ENCODE measurements at places on chromosomes 13 and 19. TPM values are rescaled to one million over a fixed set of nuclear protein-coding genes. Genes with fewer than 3 reads are reported as not detected.

DNA sequence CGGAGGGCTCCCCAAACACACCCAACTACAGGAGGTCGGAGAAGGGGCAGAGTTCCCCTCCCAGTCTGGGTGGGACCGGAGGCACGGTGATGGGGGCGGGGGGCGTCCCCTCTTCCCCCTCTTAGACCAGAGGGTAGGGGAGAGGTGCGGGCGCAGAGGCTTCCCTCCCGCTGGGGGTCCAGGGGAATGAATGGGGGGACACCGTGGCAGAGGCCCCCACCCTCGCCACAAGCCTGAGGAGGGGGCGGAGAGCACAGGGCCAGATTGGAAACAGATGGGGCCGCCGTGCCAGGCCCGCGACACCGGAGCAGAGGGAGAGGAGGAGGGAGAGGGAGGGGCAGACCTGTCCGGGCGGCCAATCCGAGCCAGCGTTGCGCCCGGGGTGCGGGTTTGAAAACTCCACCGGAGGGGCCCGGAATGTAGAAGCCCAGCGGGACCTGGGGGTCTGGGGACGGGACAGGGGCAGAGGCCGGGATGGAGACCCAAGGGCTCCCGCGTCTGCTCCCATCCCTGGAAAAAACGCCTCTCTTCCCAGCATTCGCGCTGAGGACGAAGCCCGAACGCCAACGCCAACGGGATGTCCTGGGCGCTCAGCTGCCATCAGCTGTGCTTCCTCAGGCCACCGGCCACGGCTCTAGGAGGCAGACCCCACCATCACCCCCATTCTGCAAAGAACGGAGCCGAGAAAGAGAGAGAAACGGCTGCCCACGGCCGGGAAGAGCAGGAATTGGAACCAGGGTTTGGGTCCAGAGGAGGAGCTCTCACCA, 46.8 kb downstream of the PTPRS start:
- DNase-seq = peak; percentile 66

Gene CRB3
- 55.1 TPM for total RNA-seq

Gene STARD13
- 49.5 TPM for total RNA-seq

Gene KIR3DL1
- total RNA-seq = not detected

Gene NAPSA
- 655 TPM for total RNA-seq

- peak; percentile 99 for DNase-seq
Observed at GRCh38 chr13:29850213-29850898, at the start of gene UBL3. Gene UBL3 (minus strand): TSS chr13:29850617. CDS start chr13:29849538, 1,079 bp downstream.

GRCh38 chr19:28836421-28836820, 376.5 kb downstream of the UQCRFS1 start:
- DNase-seq = no peak

GRCh38 chr13:43363156-43363953, 340.0 kb downstream of the DNAJC15 start:
- peak; percentile 45 for DNase-seq

DNA sequence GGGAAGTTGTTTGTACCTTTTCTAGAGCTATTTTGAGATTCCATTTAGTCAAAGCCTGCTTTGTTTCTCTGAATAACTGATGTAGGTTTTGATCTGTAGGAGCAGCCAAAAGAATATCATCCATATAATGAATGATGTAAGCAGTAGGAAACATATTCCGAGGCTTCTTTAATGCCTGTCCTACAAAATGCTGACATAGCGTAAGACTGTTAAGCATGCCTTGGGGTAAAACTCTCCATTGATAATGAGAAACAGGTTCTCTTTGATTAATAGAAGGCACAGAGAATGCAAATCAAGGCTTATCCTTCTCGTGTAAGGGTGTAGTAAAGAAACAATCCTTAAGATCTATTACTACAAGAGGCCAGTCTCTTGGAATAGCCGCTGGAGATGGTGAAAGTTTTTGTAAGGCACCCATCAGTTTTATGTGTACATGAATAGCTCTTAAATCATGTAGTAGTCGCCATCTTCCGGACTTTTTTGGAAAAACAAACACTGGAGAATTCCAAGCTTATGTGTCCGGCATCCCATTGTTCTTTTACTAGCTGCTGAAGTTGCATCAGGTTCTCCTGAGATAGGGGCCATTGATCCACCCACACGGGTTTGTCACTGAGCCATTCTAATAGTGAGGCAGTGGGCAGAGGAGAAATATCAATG, 13.5 kb downstream of the FPR3 start:
- DNase-seq = no peak

Gene PLA2G4C
- total RNA-seq = 21.6 TPM

Gene BCL2L12
- 3.5 TPM for total RNA-seq

Gene LRRC4B
- total RNA-seq = 2.5 TPM

Gene ALG5
- total RNA-seq = 34.8 TPM

DNA sequence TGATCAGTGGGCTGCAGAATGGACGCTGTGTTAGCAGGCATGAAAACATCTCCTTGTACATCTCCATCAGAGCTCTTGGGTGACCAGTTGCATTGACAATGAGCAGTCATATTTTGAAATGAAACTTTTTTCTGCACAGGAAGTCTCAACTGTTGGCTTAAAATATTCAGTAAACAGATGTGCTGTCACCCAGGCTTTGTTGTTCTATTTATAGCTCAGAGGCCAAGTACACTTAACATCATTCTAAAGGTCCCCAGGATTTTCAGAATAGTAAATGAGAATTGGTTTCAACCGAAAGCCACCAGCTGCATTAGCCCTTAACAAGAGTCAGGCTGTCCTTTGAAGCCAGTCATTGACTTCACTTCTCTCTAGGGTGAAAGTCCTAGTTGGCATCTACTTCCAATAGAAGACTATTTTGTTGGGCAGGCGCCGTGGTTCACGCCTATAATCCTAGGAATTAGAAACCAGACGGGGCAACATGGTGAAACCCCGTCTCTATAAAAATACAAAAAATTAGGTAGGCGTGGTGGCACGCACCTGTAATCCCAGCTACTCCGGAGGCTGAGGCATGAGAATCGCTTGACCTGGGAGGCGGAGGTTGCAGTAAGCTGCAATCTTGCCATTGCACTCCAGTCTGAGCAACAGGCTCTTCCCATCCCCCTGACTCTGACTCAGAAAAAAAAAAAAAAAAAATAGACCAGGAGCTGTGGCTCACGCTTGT, 7.9 kb upstream of the PDE4A start:
- DNase-seq = no peak

Gene CEACAM8
- total RNA-seq = 0.18 TPM

DNA sequence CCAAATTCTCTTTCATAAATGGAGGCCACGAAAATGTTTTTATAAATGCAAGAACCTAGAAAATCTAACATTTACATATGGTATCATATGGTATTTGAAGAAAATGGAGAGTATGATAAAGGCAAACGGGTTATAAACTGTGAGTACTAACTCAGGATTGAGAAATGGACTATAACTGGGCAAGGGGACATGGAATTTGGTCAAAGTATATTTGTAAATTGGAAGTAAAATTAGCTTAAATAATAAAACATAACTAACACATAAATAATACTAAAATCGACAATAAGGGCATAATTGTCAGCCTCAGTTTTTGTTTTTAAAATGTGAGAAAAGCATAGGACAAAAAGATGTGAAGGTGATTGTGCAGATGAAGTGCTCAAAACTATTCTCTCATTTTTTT, 1516.3 kb upstream of the MIR17HG start:
- DNase-seq = no peak

Gene SLC35E1
- 30.3 TPM for total RNA-seq

Gene TGDS
- total RNA-seq = 7.5 TPM

DNA sequence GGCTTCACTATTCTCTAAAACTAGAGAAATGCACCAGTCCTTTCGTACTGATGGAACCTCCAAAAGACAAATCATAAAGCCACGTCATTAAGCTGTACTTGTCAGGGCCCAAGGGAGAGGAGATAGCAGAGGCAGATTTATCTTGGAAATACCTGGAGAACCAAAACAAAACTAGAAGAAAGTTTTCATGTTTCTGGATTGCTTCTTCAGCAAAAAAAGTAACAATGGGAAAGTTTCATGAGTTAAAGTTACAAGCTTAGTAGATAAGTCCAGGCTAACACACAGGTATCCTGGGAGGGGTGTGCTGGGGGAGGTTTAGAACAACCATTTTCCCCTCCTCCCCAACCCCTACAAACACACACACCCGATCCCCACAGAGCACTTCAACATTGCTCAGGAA, 21.6 kb downstream of the RANBP3 start:
- no peak for DNase-seq

GRCh38 chr13:60267498-60268202, 103.9 kb upstream of the DIAPH3 start:
- DNase-seq = no peak

- no peak for DNase-seq
Observed at GRCh38 chr13:35824825-35825224, 306.4 kb downstream of the DCLK1 start.

Gene TNFSF9
- 1.00 TPM for total RNA-seq

GRCh38 chr13:50085063-50085462, 69.8 kb downstream of the KCNRG start:
- no peak for DNase-seq

DNA sequence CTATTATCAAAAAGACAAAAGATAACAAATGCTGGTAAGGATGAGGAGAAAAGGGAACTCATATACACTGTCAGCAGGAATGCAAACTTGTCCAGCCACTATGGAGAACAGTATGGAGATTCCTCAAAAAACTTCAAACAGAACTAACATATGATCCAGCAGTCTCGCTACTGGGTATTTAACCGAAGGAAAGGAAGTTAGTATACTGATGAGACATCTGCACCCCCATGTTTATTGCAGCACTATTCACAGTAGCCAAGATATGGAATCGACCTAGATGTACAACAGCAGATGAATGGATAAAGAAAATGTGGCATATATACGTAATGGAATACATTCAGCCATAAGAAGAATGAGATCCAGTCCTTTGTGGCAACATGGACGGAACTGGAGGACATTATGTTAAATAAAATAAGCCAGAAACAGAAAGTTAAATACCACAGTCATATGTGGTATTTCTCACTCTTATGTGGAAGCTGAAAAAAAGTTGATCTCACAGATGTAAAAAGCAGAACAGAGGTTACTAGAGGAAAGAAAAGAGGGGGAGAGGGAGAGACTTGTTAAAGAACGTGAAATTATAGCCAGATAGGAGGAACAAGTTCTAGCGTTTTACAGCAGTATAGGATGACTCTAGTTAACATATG, 83.2 kb downstream of the RUBCNL start:
- DNase-seq = no peak

DNA sequence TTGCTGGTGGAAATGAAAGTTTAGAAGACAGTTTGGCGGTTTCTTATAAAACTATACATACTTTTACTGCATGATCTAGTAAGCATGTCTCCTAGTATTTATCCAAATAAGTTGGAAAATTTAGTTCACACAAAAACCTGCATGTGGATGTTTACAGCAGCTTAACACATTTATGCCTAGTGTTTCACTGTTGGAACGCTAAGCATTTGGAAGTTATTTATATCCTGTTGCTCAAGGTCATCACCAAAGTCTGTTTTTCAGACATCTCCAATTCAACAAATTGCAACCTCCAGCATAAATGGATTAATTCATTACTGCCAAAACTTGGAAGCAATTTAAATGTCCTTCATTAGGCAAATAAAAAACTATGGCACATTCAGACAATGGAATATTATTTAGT, 461.8 kb downstream of the SUCLA2 start:
- no peak for DNase-seq

GRCh38 chr13:27140060-27140459, 31.6 kb downstream of the USP12 start:
- DNase-seq = no peak

DNA sequence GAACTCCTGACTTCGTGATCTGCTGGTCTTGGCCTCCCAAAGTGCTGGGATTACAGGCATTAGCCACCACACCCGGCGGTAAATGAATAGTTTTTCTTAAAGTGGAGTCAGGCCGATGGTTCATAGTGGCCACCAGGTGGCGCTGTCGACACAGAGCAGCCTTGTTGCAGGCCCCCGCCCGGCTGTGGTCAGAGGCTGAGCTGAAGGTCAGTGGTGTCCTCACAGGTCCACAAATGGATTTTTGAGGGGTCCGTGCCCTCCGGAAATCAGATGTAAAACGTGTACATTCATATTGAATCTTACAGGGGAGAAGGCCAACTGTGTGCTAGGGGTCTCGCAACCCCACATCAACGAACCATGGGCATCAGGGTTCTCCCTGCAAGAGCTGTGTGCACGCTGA, 13.4 kb upstream of the WDR18 start:
- DNase-seq = no peak

Gene MAST1
- 0.88 TPM for total RNA-seq

Gene LIN7B
- total RNA-seq = 7.8 TPM

GRCh38 chr19:16325161-16325527, 518 bp downstream of the KLF2 start:
- DNase-seq = no peak

GRCh38 chr19:3293560-3293959, 69.1 kb downstream of the CELF5 start:
- DNase-seq = no peak

DNA sequence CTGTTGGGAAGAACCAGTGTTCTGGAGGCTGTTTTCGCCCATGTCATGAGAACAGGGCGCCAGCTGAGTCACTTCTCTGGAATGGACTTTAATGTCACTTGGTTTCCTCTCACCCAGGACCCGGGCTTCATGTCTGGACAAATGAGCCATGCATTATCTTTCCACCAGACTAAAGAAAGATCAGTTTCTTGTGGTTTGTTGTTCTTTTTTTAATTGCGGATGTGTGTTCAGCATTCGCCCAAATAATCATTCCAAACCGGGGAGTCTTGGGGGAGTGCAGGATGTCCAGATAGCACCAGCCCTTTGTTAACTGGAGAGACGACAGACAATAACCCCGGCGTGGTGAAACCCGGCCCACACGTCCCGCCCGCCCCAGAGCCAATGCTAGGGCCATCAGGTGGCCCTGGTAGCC, 102.5 kb downstream of the COL4A2 start:
- no peak for DNase-seq

- DNase-seq = peak; percentile 68
Observed at GRCh38 chr13:88979465-88980175, 1308.4 kb downstream of the SLITRK5 start.

GRCh38 chr19:15283141-15283883, 49.0 kb downstream of the BRD4 start:
- no peak for DNase-seq

DNA sequence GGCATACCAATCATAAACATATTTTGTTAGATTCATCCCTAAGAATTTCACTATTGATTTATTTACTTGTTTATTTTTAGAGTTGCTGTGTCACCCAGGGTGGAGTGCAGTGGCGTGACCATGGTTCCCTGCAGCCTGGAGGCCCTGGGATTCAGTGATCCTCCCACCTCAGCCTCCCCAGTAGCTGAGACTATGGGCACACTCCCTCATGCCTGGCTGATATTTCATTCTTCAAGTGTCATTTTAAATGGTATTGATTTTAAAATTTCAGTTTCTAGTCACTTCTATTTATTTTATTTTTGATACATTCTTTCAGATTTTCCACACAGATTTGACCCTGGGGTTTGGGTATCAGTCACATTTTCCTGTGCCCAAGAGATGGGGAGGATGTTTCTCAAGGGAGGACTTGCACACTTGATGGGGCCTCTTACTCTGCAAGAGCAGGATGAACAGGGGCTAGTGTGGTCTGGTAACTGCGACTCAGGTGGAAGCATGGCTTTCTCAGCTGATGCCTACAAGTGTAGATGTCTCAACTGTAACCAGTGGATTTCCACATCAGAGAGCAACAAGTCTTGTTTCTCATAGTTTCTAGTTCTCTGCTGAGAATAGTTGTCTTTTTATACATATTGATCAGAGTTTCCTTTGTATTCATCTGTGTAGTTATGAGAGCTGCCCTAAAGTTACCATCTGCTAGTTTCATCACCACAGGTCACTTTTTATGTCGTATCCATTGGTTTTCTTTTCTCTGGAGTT, 40.2 kb downstream of the CCNE1 start:
- DNase-seq = no peak

- DNase-seq = no peak
Observed at GRCh38 chr19:2014731-2015607, 545 bp downstream of the BTBD2 start.

All from lung (tissue), 17 donors.